ENCODE measurements at places on chromosomes 16 and 17. TPM values are rescaled to one million over a fixed set of nuclear protein-coding genes. Genes with fewer than 3 reads are reported as not detected.

Gene ALOX12B
- total RNA-seq: not detected

Gene HOXB4
- 4.9 TPM for total RNA-seq

Gene CARD14
- total RNA-seq: 1.1 TPM

Gene CA7
- total RNA-seq: not detected

Gene PIPOX
- 0.87 TPM for total RNA-seq

Gene HOXB6
- total RNA-seq: 4.9 TPM

Gene PTX4
- not detected for total RNA-seq

DNA sequence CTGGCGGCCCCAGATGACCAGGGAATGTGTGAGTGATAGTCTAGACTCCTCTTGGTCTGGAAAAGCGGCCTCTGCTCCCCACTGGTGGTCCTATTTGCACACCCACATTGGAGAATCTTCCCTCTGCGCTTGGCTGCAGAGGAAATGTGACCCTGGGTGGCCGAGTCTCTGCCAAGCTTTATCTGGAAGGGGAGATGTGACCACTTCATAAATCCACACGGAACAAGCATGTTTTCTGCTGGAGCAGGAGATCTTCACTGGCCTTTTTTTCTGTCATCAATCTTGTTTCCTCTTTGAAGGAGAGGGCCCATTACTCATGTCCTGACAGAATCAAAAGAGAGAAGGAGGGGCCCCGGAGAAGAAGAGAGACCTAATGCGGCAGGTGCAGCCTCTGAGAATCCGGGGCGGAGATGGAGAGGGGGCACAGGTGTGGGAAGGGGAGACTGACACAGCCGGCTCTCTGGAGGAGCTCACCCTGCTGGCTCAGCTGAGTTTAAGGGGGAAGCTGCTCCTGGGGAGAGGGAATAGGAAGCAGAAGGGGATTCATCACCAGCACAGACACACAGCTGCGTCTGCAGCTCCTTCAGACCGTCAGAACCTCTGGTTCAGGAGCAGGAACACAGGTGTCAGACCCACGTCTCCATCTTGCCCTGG, 116.3 kb downstream of the SOX9 start:
- DNase-seq: no peak

- DNase-seq: no peak
These were observed 18.2 kb upstream of the MEOX1 start for GRCh38 chr17:43679911-43680310.

DNA sequence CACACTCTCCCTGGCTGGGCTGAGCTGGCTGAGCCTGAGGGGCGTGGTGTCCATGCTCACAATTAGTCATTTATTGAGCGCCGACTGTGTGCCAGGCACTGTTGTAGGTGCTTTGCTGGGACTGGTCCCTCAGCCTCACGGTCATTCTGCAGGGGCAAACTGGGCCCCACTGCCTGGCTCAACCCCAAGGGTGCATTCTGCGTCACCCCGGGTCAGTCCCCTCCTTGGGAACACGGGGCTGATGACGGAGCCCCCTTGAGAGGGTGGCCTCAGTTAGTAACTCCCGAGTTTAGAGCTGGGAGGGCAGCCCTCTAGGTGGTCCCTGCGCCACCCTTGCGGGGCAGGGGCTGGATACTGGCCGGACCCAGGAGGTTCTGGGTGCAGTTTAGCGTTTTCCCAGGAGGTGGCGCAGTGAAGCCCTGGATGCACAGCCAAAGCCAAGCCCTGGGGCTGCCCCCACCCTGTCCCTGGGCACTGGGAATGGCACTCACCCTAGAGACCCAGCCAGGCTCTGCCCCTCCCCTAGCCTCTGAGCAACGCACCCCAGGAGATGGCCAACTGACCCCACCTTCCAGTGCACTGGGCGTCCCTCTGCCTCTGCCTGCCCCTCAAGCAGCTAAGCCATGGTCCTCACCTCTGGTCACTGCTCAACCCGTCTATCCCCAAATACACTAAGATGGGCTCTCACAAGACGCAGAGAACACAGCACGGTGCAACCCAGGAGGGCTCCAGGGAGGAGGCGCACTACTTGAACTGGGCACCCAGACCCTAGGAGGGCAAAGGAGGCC, 243.2 kb upstream of the GSE1 start:
- DNase-seq: peak; percentile 82

DNA sequence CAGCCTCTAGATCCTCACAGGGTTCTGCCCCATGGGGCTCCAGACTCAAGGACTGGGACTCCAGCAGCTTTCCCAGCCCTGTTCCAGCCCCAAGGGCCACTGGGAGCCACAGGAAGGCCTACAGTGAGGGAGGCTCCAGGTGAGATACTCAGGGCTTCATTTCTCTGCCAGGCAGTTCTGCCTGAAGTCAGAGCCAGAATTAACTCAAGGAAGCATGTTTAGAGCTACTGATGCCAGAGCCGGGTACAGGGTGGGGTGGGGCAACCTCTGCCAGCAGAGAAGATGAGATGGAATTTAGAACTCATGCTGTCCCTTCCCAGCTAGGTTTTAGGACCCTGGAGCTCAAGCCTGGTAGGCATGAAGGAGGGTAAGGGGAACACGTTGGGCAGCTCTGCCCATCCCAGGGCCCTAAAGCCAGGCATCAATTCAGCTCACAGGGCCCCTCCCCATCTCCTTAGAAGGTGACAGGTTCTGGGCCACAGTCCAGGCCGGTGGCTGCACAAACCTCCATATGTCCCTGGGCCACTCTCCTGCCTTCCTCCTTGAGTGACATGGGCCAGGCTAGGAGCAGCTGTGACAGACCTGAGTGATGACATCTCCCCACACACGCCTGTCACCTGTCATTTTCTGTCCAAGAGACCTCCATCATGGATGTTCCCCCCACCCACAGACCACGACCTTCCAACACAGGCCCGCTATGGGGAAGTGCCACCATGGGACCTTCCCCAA, 24.5 kb upstream of the SPPL2C start:
- DNase-seq: no peak

DNA sequence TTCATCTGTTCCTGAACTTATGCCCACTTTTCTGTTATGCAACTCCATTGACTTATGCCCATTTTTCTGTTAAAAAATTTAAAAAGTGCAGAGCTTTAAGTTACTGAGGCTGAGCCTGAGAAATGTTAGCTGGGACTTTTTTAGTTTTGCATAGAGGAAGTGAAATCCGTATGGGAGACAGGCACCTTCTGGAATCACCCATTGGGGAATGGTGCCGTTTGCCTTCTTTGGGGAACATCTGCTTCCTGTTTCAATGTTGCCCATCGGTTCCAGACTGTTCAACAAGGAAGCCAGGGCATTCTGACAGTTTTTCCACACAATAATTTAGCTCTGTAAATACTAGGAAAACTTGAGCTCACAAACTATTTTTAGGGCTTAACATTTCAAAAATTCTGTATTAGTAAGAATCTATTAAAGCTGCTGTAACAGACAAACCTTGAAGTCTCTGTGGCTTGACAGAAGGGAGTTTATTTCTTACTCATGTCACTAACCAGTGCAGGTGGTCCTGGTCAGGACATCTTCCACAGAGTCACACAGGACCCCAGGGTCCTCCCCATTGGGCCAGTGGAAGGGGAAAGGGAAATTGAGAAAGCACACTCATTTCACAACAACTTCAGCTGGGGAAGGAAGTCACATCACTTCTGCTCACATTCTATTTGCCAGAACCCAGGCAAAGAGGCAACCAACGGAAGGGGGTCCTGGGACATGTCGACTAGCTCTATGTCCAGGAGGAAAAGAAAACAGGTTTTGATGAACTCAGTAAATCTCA, 17.2 kb downstream of the PRKCB start:
- no peak for DNase-seq

- no peak for DNase-seq
These were observed 148.9 kb downstream of the CMIP start for GRCh38 chr16:81593481-81593880.

DNA sequence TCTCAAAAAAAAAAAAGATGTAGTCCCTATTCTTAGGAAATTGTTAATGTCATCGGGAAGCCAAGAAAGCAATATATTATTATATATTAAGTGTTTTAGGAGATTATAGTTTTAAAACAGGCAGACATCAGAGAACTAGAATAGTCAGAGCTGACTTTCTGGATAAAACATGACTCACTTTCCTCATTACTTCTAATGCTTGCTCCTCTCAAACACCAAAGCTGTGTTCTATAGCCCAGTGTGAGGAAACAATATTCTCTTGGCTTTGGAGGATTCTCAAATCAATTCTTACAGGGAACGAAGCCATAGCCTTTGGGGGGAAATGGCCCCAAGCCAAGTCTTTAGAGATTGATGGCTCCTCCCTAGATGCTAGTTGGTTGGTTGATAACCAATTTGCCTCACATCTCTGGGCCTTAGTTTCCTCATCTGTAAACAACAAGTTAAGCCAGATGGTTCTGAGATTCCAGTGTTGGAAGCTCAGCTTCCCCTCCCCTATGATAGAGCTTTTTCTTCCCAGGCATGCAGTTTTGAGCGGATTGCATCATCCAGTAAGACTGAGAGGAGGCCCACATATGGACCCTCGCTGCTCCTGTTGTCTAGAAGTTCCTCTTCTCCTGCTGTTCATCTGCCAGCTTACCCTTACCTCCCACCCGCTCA, 12.4 kb downstream of the NMT1 start:
- DNase-seq: no peak

DNA sequence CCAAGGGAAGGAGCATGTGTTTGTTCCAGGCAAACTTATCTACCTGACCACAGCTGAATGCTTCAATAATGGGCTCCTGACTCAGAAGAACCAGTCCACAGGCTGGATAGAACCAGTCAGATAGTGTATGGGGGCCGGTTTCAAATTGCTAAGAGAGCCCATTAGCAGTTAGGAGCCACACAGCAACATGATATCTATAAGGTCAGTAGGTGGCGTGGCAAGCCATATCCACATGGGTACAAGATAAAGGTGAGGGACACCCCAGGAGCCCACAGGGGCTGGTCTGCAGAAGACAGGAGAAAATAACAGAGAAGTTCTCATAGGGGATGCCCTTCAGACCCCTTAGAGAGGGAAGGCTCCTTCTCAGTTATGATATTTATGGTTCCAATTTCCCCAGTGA, 31.6 kb upstream of the CDRT15 start:
- DNase-seq: no peak

- no peak for DNase-seq
These were observed 1.9 kb downstream of the GTF3C1 start for GRCh38 chr16:27547851-27548250.

DNA sequence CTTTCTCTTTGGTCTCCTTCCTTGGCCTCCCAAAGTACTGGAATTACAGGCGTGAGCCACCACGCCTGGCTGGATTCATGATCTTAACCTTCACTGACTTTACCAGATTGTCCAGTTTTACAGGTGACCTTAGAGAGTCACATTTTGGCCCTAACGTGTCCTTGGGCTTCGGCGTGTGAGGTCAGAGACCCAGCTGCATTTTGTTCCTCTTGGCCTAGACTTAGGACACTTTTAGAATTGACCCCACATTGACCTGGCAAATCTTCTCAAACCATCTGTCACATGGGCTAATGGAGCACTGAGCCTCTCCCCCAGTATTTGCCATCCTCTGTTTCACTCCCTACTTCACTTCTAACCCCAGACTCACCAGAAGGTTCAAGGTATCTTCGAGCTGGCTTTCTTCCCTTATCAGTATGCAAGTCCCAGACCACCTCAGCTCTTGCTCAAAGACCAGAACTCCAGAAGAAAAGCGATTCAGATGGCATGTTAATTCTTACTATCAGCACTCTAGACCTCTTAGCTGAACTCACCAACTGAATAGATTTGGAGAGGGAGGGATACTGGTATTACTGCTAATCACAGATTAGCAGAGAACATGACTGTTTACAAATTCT, 1.7 kb upstream of the CYTH1 start:
- peak; percentile 48 for DNase-seq

GRCh38 chr17:65064452-65065019, 8.0 kb upstream of the GNA13 start:
- no peak for DNase-seq

GRCh38 chr17:8125947-8126490, 2.1 kb upstream of the HES7 start:
- no peak for DNase-seq

DNA sequence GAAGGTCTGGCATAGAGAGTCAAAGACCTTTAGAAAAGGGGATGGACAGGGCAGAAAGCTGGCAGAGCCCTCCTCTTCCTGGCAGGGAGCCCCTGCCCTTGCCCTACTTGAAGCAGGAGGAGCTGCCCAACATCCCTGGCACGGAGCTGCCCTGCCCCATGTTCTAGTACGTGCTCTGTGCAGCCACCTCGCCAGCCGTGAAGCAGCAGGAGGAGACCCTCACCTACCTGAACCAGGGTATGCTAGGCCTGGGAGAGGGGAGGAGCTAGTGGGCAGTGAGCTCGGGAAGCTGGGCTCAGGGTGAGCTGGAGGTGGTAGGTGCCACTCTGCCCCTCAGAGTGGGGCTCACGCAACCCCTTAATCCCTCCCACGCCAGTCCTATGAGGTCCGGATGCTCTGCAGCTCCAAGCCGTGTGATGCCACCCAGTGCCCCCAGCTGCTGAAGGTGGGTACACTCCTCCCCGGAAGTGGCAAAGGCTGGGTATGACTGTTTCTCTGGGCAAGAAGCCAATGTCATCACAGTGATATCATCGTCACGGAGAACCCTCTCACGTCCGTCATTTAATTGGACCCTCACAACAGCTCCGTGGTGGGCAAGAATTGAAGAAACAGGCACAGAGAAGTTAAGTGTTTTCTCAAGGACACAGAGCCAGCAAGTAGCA, 12.7 kb upstream of the STAC2 start:
- DNase-seq: peak; percentile 79

DNA sequence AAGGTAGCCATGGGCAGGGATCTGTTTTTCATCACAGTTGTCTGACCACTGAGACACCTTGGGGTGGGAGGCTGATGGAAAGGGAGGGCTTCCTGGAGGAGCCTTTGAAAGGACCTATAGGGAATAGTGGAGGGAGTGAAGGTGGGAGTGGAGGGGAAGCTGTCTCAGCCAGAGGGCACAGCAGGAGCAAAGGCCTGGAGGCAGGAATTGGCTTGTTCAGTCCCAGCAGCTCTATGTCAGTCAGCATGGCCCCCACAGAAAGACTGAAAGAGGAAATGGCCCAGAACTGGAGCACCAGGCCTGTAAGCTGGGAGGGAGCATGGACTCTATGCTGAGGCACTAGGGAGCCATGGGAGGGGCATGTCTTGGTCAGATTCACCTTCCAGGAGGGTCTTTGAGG, 12.8 kb upstream of the CBFB start:
- DNase-seq: peak; percentile 12

DNA sequence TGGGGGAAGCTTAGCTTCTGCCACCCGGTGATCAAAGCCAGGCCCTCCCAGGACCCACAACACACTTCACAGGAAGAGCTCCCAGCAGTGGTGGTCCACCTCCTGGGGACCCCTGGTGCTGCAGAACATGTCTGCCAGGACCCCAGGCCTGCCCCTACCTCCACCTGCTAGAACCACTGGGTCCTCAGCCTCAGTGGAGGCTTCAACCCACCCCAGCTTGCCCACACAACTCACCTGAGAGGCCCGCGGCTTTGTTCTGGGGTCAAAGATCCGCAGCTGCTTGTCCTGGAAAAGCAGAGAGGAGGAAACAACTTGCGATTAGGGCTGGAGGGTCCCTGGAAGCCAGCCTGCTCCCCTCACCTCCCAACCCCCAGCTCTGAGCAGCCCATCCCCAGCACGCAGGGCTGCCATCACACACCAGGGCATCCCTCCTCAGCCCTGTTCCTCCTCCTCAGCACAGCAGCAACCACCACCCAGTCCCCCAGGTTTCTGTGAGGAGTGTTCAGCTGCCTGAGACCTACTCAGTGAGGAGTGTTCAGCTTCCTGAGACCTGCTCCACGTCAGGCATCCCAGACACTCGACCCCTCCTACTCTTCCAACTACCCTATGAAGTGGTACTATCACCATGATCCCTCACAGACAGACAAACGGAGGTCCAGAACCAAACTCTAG, 21.2 kb downstream of the CORO7 start:
- no peak for DNase-seq
